Fibroblast of the conjunctiva (primary cell): ENCODE measurements at places on chromosomes 12 and 14.

DNA sequence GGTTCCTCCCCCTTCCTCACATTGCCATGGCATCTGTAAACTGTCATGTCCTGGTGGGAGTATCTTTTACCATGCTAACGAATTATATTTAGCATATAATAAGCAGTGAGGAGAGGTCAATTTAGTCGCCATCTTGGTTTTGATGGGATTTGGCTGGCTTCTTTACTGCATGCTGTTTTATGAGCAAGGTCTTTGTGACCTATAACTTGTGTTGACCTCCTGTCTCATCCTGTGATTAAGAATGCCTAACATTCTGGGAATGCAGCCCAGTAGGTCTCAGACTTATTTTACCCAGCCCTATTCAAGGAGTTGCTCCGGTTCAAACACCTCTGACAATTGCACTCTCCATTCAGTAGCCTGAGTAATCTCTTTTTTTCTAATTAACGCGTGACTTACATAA, 2.1 kb upstream of the EIF4B start:
- no peak for DNase-seq

- DNase-seq: peak; percentile 41
These were observed 31.6 kb upstream of the PTPRQ start for GRCh38 chr12:80412343-80412953.

DNA sequence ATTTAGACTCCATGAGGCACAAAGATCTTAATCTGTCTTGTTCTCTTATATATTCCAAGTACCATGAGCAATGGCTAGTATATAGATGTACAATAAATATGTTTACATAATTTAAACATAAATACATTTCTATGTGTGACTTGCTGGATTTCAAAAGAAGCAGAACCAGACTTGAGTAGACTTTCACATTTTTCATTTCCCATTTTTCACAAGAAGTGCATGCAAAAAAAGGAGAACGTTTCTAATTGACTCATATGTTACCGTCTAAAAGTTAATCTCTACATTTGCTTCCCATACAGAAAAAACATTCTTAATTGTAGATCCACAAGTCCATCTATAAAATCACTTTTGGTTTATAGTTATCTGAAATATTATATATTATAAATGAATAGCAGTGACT, 256.5 kb upstream of the USP15 start:
- no peak for DNase-seq

GRCh38 chr14:37550511-37550910, 44.5 kb downstream of the FOXA1 start:
- DNase-seq: peak; percentile 60

DNA sequence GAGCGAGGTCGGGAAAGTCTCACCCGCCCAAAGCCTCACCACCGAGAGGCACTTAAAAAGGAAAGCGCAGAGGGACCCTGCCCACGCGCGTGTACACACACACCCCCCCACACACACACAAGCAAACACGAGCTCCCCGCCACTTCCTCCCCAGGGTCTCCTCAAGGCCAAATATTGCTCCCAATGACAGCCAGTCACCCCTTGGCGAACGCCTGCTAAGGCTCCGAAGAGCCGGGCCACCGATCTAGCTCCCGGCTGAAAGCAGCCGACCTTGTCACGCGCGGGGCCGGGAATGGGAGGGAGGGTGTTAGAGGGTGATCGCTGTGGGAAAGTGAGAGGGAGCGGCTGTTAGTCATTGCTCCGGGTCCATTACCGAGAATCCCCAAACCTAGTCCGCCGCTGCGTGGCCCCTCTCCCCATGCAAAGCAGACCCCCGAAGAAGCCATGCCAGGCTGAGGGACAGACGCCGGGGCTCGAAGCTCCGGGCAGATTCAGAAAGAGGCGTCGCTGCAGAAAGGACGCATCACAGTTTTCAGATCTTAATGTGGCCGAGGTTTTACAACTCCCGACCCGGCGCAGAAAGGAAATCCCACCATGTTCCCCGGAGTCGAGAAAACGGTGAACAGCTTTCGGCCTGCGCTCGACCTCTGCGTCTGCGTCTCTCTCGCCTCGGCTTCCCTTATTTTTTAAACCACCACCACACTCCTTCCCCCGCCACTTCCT, 2.6 kb downstream of the BMP4 start:
- DNase-seq: no peak

DNA sequence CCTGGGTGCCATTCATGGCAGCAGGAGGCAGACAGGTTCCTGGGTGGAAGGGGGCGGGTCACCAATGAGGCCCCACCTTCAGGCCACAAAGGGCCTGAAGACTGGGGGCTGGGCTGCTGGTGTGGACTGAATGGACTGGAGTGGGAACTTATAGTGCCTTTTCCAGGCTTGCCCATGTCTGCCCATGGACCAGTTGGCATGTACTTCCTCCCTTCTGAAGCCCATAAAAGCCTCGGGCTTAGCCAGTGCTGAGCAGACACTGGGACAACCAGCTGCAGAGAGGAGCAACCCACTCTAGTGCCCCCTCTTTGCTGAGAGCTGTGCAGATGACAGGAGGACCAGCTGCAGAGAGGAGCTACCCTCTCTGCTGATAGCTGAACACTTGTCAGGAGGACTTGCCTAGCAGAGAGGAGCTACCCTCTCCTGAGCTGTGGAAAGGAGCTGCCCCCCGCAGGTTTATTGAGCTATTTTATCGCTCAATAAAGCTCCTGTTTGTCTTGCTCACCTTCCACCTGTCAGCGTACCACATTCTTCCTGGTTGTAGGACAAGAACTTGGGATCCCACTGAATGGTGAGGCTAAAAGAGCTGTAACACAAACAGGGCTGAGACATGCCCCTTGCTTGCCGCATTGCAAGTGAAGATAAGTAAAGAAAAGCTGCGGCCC, 34.0 kb downstream of the APAF1 start:
- DNase-seq: no peak

GRCh38 chr12:47449797-47450196, 256.0 kb downstream of the RPAP3 start:
- no peak for DNase-seq

DNA sequence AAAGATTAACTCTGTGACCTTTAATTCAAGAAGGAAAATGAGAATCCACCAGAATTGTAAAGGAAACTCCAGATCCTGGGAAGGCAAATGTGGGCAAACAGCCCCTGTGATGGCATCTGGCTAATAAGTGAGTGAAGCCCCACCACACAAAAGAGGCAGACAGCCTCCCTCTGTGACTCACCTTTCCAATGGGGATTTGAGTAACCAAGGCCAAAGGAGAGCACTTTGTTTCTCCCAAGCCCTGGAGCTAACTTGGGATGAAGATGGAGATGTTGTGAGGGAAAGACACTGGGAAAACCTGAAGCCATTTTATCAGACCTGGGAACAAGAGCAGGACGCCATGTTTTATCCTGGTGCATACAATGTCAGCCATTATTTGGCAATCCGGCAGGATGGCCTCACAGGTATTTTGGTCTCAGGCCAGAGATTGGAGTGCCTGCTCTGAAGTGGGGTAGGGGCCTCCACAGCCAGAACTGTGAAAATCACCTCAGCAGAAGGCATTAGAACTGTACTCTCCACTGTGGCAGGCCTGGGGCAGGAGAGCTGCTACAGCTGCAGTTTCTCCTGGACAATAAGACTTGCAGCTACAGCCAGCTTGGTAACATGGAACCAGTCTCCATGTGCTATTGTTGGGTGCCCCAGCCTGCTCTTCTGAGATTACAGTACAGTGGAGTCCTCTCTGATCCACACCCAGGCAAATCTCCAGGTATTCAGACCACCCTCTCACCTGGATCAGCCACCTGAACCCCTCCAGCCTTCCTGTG, 96.6 kb upstream of the PCED1B start:
- no peak for DNase-seq

- DNase-seq: no peak
These were observed 222.9 kb downstream of the DPY19L2 start for GRCh38 chr12:63445224-63445880.

DNA sequence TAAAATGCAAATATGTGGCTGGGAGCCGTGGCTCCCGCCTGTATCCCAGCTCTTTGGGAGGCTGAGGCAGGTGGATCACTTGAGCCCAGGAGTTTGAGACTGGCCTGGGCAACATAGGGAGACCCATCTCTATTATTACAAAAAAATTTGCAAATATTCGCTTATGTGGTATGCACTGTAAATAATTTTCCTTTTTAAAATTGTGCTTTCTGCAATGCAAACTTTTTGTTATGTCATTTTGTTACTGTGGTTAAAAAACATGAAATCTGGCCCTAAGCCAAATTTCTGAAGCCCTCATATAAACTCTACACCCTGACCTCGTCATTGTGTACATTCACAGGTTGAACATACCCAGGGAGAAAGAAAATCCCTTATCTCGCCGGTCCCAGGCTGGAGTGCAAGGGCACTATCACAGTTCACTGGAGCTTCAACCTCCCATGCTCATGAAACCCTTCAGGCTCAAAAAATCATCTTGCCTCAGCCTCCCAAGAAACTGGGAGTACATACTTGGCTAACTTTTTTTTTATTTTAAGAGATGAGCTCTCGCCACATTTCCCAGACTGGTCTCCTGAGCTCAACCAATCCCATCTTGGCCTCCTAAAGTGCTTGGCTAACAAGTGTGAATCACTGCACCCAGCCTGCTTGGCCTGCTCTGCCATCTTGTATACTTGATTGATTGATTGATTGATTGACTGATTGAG, 24.7 kb downstream of the TRAPPC6B start:
- no peak for DNase-seq

GRCh38 chr12:106194351-106194750, 53.5 kb downstream of the CKAP4 start:
- no peak for DNase-seq

GRCh38 chr12:109640961-109641360, 67.4 kb downstream of the MVK start:
- DNase-seq: no peak

- DNase-seq: no peak
These were observed 3.2 kb upstream of the CRIP1 start for GRCh38 chr14:105483300-105484068.

DNA sequence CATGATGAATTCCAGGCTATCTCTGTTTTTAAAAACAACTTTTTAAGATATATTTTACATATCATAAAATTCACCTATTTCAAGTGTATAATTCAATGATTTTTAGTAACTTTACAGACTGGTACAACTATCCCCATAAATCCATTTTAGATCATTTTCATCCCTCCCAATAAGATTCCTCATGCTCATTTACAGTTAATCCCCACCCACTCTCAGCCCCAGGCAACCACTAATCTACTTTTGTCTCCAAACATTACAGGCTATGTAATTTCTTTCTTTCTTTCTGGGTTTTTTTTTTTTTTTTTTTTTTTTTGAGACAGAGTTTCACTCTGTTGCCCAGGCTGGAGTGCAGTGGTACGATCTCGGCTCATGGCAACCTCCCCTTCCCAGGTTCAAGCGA, 81.3 kb downstream of the DNAI7 start:
- DNase-seq: no peak
